ENCODE measurements at places on chromosomes 6 and 20. TPM values are rescaled to one million over a fixed set of nuclear protein-coding genes. Genes with fewer than 3 reads are reported as not detected.
A peak's percentile ranks its signal among the peaks of the same experiment; 100 is the strongest.

Gene CNR1
- 16.1 TPM for total RNA-seq

DNA sequence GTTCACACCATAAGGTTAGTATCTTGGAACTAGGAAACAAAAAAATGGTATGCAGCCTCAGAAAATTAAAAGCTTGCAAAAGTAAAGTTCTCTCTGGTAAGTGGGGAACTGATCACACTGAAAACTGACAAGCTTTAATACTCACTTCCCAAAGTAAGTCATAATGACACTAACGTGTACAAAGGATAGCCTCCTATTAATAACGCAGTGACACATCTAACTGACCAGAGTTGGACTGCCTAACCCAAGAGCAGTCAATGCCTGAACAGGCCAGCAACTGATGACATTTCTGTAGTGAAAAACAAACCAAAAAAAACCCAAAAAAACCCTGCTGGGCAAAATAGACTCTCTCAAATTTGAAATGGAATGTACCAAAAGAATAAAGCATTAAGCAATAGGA, 30.7 kb downstream of the CHD6 start:
- no peaks in the 10 kb centered on the region for H3K36me3 ChIP-seq
- H3K4me1 ChIP-seq, result no peaks in the 10 kb centered on the region
- no peaks in the 10 kb centered on the region for H3K27me3 ChIP-seq
- no peak for DNase-seq
- H3K4me3 ChIP-seq, result no peak overlapping the region
- no peak overlapping the region for H3K27ac ChIP-seq

Gene RCAN2
- total RNA-seq, result 9.5 TPM

DNA sequence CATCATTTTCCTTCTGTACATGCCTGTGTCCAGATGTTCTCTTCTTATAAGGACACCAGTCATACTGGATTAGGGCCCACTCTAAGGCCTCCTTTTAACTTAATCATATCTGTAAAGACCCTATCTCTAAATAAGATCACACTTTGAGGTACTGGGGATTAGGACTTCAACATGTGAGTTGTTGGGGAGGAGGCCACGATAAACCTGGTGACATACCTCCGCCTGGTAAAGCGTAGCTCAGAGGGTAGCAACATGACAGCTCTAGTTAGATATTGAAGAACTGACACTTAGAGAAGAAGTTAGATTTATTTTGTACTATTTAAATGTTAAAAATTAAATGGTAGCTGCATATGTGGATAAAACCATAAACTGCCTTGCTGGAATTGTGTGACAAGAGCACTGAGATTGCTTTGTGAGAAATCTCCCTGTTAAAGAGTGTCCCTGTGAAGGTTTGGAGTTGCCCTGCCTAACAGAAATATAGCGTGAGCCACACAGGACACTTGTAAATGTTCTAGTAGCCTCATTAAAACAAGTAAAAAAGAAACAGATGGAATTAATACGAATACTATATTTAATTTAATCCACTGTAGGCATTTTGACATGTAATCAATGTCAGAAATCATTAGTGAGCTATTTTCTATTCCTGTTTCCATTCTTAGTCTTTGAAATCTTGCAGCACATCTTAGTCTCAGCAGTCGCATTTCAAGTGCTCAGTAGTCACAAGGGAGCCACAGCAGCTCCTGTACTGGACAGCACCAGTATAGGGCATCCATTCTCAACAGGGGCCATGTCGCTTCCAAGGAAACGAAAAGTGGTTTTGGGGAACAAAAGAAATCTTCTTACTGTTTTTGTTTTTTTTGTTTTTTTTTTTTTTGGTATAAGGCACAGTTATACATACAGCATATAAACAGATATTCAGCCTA, 13.4 kb downstream of the PLCB1 start:
- DNase-seq, result no peak
- no peak overlapping the region for H3K4me3 ChIP-seq
- H3K4me1 ChIP-seq, result peaks cover 2% of the 10 kb centered on the region
- no peak overlapping the region for H3K27ac ChIP-seq
- no peaks in the 10 kb centered on the region for H3K36me3 ChIP-seq

Gene PNPLA1
- total RNA-seq, result not detected

DNA sequence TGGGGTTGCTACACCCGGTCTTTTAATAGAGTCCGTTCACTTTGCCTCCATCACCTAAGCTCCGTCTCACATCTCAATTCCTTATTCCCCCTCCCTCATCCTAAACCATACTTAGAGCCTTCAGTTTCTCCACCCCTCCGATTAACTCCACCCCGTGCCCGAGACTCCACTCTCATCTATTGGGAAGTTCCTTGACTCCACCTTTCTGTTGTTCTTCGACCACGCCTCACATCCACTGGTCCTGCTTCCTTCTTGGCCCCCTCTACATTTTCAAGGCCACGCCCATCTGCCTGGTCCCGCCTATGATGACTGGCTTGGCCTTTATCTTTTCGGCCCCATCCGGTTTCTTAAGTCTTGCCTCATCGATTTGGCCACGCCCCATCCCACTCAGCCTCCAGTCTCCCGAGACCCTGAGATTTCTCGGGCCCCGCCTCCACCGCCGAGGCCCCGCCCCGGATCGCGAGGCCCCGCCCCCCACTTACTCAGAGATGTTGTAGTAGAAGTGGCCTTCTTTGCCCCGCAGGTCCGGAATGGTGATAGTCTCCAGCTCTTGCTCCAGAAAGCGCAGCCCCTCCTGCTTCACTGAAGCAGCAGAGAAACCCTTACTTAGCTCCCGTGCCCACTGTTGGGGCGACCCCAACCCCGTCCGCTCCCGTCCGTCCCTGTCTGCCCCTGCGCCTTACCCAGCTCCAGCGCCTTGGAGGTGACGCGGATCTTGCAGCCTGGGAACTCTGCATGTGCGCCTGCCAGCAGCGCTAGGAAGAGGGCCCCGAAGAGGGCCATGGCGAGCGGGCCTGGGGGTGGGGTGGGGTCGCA, 1.1 kb downstream of the PLTP start:
- no peaks in the 10 kb centered on the region for H3K27me3 ChIP-seq
- H3K4me3 ChIP-seq, result peak overlapping the region; percentile 61
- no peaks in the 10 kb centered on the region for H3K36me3 ChIP-seq
- H3K4me1 ChIP-seq, result peaks cover 44% of the 10 kb centered on the region

GRCh38 chr20:4946986-4947385, 54.3 kb downstream of the SLC23A2 start:
- no peak for DNase-seq
- no peak overlapping the region for H3K4me3 ChIP-seq
- no peaks in the 10 kb centered on the region for H3K36me3 ChIP-seq

Measured in transverse colon (tissue), 4 donors.